ENCODE measurements at places on chromosomes 13 and 19.

DNA sequence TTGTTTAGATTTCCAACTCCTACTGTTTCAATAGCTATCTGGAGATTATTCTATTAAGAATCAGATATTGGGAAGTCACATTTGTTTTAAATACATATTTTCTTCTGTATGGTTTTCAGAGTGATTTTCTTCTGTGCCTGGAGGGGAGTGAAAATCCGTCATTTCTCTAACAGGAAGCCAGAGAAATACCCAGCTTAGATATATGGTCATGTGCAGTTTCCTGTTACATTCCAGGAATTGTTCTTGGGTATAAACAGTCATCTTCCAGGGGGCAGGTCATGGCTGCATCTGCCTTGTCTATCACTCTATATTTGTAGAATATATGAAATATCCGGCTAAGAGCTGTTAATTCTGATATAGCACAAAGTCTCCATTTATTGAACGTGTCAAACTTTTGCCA lies 77.5 kb upstream of the MIR17HG start:
- no peak for DNase-seq

- no peak for DNase-seq
These were observed 759.5 kb downstream of the UQCRFS1 start for GRCh38 chr19:28453420-28453819.

DNA sequence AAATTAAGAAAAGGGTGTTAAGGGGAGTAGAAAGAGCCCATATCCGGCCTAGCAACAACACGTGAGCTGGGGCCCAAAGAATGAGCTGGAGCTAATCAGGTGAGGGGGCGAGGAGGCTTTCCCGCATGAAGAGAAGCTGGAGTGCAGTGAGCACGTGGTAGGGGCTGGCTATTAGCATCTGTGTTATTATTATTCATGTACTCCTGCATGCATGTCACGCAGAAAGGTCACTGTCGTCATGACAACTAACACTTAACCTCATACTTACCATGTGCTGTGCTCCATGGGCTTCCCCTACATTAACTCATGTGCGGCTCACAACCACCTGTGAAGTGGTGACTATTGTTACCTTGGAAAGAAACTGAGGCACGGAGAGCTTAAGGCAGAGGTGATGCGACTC lies 227.6 kb upstream of the UBL3 start:
- DNase-seq, result no peak

DNA sequence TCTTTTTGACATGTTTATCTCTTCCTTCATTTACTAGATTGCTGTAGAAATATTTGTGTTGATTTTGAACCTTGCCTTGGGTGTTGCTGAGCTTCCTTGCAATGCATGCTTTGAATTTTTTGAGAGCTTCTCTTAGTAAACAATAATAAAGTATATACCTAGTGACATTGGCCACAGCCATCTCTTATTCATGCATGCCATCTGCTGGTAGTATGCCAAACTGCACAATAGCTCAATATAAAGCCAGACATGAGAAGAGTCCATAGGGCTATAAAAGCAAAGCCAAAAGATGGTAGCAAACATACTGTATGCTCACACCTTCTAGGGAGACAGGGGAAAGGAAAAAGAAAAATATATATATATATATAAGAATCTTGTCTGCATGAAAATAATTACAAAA lies 18.9 kb upstream of the ZSCAN5A start:
- no peak for DNase-seq

- no peak for DNase-seq
These were observed 31.4 kb downstream of the NALCN start for GRCh38 chr13:101384929-101385328.

DNA sequence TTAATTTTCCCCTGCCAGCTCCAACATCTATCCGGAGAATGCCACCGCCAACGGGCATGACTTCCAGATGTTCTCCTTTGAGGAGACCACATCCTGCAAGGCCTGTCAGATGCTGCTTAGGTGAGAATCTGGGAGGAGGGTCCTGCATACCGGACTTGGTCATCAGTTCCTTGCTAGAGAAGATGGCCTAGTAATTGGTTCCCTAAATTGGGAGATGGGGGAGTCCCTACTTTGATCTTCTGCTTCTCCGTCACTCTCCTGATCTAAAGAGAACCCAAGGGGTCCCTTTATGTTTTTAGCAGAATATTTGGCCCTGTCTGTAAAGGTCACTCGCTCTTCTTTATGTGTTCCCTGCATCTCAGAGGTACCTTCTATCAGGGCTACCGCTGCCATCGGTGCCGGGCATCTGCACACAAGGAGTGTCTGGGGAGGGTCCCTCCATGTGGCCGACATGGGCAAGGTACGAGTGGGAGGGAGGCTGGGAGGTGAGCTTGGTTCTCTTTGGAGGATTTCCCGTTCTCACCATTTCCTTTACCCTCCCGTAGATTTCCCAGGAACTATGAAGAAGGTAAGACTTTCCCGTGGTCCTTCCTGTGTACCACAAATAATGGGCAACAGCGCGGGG lies 54.1 kb upstream of the ADGRE1 start:
- DNase-seq, result no peak

DNA sequence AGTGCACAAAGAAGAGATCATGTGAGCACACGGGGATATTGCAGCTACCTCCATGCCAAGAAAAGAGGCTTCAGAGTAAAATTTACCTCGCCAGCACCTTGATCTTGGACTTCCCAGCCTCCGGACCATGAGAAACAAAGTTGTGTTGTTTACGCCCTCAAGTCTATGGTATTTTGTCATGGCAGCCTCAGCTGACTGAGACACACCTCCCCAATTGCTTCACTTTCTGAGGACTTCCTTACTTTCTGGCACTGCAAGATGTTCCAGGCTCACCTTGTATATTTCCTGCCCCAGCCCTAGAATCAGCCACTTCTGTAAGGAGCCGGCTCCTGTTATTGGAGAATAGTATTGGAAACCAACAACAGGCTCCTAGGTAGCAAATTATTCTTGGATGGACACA lies 6.6 kb upstream of the CEBPG start:
- DNase-seq, result no peak

GRCh38 chr19:17488593-17489391 lies 18.5 kb downstream of the SLC27A1 start:
- no peak for DNase-seq

DNA sequence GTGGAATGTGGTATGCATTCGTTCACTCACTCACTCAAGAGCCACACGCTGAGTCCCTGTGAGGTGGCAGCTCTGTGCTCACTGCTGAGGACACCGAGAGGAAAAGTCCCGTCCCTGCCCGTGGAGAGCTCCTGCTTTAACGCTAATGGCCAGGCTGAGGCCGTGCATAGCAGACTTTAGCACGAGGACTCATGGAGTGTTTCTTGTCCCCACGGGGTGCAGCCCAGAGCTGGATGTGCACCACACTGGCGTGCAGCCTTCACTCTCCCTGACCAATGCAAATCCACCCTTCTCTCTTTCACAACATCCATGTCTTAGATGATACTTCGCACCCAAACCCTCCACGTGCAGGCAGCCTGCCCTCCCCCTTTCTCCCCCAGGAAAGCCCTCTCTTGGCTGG lies 159.6 kb upstream of the ZNF536 start:
- DNase-seq, result no peak

- DNase-seq, result no peak
These were observed 1.6 kb downstream of the REEP6 start for GRCh38 chr19:1492474-1493006.

GRCh38 chr19:48394331-48395169 lies 1.1 kb downstream of the GRIN2D start:
- no peak for DNase-seq
